ENCODE measurements at places on chromosomes 3 and 15. TPM values are rescaled to one million over a fixed set of nuclear protein-coding genes. Genes with fewer than 3 reads are reported as not detected.

GRCh38 chr3:80190051-80190450 is 422.3 kb upstream of the ROBO1 start:
- peak overlapping the region; percentile 30 for H3K4me3 ChIP-seq
- peak; percentile 99 for DNase-seq
- H3K27ac ChIP-seq: peak overlapping the region; percentile 94
- H3K4me1 ChIP-seq: peaks cover 46% of the 10 kb centered on the region
- H3K27me3 ChIP-seq: no peaks in the 10 kb centered on the region

AMOTL2 gene
- 145 TPM for total RNA-seq

ATP13A5 gene
- not detected for total RNA-seq

CHRM5 gene
- not detected for total RNA-seq
